ENCODE measurements at places on chromosomes 2 and 18.

GRCh38 chr2:157903151-157903550 lies 27.0 kb upstream of the ACVR1 start:
- no peak for DNase-seq

DNA sequence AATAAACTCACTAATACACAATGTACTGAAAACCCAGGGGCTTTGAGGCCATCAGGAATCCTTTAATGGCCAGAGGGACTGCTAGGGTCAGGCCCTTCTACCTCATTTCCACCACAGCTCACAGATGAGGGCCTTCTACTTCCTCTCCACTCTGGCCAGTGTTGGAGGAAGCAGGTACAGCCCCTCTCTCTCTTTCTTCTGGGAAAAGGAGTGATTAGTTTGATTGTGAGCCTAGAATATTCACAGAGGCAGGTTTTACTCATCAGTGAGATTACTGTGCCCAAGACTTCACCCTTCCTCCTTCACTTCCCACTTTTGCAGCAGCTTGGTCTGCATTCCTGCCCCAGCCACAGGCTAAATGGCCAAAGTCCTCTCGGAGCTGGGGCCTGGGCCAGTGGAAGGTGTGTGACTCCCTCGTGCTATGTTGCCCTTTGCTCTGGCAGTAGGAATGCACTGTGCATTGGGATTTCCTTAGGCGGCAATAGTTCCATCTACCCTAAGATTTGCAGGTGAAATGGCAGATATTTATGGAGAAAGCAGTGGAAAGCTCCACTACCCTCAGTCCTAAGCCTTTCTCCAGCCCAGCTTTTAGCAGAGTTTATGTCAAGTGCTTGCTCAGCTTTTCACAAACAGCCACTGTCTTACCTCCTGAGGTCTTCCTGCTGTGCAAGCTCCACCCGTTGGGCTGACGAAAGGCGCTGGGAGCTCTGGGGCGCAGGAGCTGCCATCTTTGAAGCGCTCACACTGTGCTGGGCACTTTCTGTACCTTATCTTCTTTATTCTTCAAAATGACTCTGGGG lies 36.2 kb upstream of the YES1 start:
- DNase-seq, result no peak

- no peak for DNase-seq
Measured at GRCh38 chr2:104846786-104847585, 6.9 kb upstream of the POU3F3 start.

DNA sequence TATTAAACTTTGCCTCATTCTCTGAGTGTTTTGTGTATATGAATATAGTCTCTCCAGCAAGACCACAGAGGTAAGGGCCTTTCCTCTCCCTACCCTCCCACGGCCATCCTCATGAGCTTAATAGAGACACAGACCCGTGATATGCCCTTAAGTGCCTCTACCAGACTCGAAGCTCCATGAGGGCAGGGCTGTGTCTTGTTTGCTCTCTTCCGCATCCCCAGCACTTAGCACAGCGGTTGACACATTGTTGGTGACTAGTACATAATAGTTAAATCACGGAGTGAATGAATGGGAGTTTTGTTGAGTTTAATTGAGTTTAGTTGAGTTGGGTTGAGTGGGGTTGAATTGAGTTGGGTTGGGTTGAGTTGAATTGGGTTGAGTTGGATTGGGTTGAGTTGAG lies 122.3 kb downstream of the ZFP36L2 start:
- DNase-seq, result no peak

DNA sequence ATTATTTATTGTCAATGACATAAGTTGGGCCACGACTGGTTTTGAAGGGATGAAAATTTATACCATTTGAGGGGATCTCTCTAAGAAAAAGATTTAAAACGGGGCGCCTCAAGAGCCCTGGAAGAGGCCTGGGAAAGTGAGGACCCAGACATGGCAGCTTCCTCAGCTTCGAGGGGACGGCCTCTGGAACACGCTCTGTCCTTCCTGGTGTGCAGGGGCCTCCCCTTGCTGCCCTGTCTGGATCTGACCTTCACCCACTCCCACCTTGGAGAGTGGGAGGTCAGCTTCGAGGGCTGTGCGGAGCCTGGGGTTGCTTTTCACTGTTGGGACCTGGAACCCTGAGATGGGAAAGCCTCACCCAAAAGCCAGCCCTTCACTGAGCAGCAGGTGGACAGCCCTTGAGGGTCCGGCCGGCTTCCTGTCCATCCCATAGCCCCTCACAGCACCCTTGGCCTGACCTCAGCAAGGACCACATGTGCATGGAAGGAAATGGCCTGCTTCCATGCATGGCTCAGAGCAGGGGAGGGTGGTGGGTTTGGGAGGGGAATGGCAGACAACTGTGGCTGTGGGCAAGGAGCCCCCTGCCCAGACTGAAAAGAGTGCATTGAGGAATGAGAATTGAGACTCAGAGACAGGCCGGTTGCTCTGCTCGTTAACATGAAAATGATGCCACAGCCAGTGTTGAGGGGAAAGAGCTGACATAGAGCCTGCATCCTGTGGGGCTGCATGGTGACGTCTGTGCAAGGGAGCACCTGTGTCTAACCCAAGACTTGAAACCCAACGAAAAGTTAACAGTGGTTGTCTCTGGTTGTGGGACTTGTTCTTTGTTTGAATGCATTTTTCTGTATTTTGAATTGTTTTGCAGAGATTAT lies 16.3 kb downstream of the FBLN7 start:
- DNase-seq, result no peak

GRCh38 chr2:201116959-201117734 lies 1.2 kb downstream of the CFLAR start:
- peak; percentile 41 for DNase-seq

DNA sequence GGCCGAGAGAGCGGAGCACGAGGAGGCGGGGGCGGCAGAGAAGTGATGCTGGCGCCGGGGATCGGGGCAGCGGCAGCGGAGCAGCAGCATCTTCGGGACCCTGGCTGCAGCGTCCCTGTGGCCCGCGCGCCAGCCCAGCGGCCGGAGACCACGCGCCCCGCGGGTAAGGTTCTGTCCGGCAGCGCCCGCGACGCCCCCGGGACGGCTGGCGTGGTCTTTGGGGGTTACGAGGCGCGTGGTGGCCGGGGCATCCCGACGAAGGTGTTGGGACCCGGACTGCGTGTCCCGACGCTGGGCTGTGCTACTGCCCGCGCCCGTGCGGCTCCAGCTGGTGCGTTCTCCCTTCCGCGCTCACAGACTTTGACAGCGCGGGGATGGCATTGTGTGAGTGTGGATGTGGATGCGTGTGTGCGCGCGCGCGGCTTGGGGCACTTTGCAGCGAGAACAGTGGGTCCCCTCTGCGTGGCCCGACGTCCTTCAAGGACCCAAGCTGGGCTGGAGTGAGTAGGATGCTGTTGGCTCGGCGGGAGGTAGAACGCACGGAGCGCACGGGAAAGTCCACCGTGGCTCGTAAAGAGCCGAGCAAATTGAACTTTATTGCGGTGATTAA lies 405.0 kb downstream of the XIRP2 start:
- DNase-seq, result no peak

DNA sequence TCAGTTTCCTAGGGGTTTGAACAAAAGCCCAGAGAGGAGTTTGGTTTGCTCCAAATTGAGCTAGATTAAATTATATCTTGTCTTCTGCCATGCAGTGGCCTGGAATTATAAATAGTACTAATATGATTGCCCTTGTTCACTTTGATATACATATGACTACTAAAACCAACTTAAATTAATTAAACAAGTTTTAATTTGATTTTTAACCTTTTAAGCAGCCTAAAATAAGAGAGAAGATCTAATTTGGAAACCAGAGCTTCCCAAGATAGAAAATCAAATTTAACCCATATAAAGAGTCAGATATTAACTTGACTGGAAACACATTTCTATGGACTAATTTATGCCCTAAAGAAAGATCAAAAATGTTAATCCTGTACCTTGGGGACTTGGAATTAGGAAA lies 444.5 kb upstream of the SLC8A1 start:
- no peak for DNase-seq

DNA sequence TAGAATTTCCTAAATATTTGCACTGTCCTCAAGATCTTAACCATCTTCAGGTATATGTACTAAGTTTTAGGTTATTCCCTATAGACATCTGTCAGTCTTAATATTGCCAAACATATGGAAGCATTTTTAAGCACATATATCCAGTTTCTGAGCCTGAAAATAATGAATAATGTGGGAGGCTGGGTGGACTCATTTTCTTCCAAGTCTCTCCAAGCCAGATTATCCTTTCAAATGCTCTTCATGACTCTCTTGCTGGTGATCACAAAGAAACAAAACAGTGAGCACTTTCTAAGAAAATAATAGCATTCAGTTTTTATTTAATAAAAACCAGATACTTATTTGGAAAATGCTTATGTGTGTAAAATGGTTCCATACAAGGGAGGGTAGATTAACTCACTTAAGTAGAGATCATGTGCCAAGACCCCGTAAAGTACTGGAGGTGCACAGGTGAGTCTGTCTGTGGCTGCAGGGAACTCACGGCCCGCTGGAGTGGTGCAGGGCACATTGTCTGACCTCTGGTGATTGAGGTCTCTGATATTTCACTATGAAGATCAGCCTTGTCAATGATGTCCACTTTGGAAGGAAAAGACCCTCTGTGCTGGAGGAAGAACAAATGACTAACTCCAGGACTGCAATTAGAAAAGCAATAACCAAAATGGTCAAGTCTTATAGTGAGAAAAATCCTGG lies 161.6 kb downstream of the TMEM18 start:
- no peak for DNase-seq

DNA sequence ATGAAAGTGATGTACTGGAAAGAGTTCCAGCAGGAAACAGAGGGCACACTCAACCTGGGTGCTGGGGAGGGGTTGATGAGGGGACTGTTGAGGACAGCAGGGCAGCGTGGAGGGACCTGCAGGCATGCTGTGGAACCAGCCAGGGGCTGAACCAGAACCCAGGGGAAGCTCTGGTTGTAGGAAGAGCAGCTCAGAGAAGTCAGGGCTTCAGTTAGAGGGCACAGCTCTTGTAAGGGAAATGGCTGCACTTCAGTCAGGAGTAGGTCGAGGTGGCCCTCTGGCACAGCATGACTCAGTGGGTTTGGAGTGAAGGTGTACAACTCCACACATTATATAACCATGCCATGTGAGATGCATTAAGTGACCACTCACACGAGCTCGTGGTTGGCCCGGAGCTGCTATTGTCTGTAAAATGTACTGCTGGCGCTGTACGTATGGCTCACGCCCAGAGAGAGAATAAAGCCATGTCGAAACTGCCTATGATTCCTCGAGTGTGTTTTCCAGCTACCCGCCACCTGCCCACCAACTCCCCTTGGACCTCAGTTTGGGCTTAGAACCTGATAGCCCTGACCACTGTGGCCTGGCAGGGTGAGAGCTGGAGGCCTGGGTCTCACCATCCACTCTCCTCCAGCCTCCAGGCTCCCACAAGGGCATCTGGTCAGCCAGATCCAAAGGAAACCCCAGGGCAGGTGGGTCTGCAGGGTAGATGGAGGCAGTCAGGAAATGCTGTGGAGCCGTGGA lies 136.5 kb upstream of the HS6ST1 start:
- DNase-seq, result no peak
